Stimulated activated naive CD4-positive, alpha-beta T cell treated with Interleukin-2 at 50 U/mL for 16 hours (primary cell): ENCODE measurements at places on chromosomes 13 and 19.

GRCh38 chr13:48994706-48995105 lies 19.0 kb downstream of the FNDC3A start:
- no peak for DNase-seq

- DNase-seq, result no peak
Observed at GRCh38 chr13:39353988-39354387, 249.0 kb downstream of the LHFPL6 start.

- peak; percentile 27 for DNase-seq
Observed at GRCh38 chr13:27830010-27830409, 37.7 kb downstream of the GSX1 start.

DNA sequence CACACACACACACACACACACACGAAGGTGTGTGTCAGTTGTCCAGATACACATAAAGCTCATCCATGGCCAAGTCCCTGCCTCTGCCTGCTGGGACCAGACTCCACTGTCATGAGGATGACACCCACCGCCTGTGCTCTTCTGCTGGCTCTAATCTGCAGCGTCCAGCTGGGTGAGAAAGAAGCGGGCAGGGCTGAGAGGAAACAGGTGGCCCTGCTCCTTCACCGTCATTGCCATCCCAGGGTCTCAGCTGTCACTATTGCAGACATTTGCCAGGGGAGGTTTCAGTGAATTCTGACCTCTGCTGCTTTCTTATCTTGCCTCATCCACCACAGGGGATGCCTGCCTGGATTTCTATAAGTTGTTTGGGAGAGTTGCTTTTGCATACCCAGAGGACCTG lies 31.4 kb downstream of the SCGB2B2 start:
- no peak for DNase-seq

GRCh38 chr13:94613051-94613450 lies 11.4 kb downstream of the GPR180 start:
- no peak for DNase-seq

DNA sequence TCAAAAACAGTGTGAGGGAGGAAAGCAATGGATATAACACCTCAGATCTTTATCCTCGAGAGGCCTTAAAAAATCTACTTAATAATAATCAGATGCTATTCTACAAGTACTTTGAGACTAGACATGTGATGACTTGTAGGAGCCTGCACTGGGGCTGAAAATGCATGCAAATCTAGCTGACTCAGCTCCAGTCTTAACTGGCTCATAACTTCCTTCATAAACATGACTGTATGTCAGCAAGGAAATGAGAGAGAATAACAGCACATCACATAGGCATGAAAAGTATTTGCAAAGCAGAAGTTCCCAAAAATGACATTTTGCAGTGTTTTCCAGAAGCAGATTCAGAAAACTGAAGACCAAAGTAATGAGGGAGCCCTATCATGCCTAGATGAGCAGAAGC lies 38.1 kb downstream of the PSG5 start:
- DNase-seq, result no peak

DNA sequence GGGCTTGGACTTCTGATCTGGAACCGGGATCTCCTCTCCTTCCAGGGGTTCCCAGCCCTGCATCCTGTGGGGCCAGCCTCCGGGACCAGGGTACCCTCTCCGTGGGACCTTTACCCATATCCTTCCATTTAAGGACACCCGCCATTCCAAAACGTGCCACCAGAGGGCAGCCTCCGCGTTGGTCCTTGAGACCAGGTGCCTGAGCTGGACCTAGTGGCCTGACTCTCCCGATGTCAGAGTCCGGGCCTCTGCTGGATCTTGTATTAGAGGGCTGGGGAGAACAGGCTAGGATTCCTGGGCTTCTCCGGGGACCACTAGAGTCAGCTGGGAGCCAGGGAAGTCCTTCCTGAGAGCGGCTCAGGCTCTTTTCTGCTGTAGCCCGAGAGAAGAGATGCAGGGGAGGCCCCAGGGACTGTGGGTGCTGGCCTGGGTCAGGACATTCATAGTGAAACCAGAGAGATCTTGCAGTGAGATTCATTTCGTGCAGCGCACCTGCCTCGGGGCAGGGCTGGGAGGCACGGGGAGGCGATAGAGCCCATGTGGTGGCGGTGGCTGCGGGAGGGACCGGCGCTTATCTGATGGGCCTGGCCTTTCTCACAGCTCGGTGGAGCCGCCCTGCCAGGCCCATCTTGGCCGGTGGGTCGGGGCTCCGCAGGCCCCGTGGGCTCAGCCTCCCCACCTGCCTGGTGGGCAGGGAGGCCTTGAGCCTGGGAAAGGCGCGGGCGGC lies 9.8 kb upstream of the SLC7A10 start:
- DNase-seq, result peak; percentile 70

DNA sequence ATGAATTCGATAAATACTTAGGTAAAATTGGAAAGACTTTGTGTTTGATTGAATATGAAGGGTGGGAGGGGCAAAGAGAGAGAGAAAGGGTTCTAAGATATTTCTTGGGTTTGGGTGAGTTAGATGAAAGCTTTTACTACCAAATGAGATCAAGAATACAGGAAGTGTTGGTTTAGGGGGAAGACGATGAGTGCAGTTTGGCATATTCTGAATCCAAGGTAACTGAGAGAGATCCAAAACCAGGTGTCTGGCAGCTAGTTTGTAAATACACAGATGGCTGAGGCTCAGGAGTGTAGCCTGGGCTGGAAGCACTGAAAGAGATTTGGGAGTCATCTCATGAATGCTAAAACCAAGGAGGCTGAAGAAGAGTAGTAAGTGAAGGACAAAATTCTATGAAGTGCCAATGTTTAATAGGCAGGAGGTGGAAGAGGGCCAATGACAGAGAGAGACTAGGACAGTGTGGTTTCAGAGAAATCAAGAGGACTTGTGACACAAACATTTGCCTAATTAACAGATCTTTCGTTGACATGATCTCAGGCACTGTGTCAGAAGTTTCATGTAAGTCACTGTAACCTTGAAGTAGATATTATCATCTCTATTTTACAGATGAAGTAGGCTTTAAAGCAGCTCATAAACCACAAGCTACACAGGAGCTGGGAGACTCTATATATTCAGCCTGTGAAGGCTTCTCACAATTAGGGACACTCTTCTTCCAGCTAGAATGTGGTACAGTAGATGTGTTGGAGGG lies 70.2 kb upstream of the ZDHHC20 start:
- no peak for DNase-seq

DNA sequence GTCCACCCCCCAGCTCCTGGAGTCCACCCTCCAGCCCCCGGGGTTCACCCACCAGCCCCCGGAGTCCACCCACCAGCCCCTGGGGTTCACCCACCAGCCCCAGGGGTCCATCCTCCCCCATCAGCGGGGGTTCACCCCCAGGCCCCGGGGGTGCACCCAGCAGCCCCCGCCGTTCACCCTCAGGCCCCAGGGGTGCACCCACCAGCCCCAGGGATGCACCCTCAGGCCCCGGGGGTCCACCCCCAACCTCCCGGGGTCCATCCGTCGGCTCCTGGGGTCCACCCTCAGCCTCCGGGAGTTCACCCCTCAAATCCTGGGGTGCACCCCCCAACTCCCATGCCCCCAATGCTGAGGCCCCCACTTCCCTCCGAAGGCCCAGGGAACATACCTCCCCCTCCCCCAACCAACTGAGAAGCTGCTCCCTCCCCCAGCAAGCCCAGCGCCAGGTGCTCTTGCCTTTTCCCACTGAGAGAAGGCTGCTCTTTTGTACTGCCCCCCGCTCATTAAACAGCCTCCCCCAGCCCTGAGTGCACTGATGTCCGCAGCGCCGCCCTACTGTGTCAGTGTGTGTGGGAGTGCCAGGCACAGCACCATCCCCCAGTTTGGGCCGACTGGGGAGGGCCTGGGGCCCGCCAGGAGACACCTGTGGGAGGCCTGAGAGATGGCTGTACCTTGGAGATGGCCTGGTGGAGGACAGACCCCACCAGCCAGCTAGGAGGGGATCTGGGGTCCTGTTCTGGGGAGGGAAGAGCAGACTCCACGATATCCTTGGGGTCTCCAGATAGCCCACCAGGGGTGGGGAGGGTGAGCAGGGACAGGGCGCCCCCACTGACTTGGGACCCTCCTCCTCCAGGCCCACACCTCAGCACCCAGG lies 750 bp upstream of the AMH start:
- no peak for DNase-seq

DNA sequence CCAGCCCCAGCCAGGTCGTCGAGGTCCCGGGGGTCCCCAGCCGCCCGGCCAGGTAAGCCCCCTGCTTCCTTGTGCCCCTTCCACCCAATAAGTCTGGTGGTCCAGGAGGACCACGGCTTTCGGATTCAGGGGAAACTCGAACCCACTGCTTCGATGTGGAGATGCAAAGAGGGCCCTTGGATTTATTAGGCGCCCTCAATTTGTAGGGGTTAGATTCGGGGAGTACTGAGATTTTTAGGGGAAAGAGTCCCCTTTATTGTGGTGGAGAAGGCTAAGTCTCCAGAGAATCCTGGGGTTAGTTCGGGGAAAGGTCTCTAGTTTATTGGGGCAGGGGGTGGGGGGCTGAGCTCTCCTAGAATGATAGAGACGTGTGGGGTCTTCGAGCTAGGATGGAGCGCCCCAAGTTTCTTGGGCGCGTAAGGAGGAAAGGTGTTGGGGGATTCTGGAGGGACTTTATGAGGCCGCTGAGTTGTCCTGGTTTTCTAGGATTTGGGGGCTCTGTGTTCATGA lies 3.8 kb upstream of the LTBP4 start:
- no peak for DNase-seq

- DNase-seq, result no peak
Observed at GRCh38 chr13:66536746-66537145, 693.4 kb downstream of the PCDH9 start.

DNA sequence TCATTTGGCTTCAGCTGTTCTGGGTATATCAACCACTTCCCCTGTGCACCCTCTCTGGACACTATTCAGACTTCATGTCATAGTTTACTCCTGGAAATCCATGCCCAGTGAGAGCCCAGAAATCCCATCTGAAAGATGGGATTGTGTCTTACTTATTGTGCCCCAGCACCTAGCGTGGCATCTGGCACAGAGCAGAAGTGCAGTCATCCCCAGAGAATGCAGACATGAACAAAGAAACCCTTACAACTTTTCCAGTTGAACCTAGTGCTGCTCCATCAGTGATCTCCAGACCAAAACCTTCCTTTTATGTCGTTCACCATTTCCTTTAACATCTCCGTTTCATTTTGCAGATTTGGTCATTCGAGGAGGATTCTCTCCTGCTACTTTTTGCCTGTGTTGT lies 60.6 kb downstream of the MBNL2 start:
- DNase-seq, result no peak

DNA sequence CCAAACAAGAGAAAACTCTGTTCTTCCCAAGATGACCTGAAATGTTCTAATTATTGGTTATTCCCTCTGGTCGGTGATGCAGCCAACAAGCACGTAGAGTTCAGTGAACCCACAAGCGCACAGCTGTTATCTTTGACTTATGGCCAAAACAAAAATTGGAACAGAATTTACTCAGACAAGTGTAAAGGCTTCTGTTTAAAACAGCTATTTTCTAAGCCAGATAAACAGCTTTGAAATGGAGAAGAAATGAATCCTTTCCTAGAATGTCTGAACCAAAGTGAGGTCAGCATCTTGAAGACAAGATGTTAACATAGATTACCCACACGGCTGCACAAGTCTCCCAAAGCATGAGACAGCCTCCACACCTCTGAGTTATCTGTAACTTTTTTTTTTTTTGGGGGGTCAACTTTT lies 669.2 kb downstream of the DIAPH3 start:
- DNase-seq, result no peak

- DNase-seq, result no peak
Observed at GRCh38 chr13:33032037-33032625, 15.9 kb downstream of the KL start.

GRCh38 chr19:30667227-30667626 lies 295.0 kb downstream of the ZNF536 start:
- no peak for DNase-seq

- no peak for DNase-seq
Observed at GRCh38 chr19:51572908-51573307, 1.8 kb downstream of the ZNF175 start.

- DNase-seq, result no peak
Observed at GRCh38 chr13:109233293-109233692, 553.1 kb downstream of the IRS2 start.

- DNase-seq, result no peak
Observed at GRCh38 chr13:81568824-81569223, 1227.9 kb upstream of the SPRY2 start.

GRCh38 chr19:7901337-7901736 lies 2.3 kb upstream of the MAP2K7 start:
- no peak for DNase-seq
